ENCODE measurements at places on chromosomes 16 and 17. TPM values are rescaled to one million over a fixed set of nuclear protein-coding genes. Genes with fewer than 3 reads are reported as not detected.

Gene TRIM37
- total RNA-seq = 71.3 TPM

Gene YPEL2
- 12.2 TPM for total RNA-seq

Gene PYDC1
- 0.36 TPM for total RNA-seq

Gene TRPV3
- 0.36 TPM for total RNA-seq

Measured in cerebellum (tissue), 4 donors.